ENCODE measurements at places on chromosomes 2 and 18. TPM values are rescaled to one million over a fixed set of nuclear protein-coding genes. Genes with fewer than 3 reads are reported as not detected.

Gene COLEC12
- polyA plus RNA-seq = 28.0 TPM

Gene DPP10
- 12.1 TPM for polyA plus RNA-seq

Gene LDLRAD4
- polyA plus RNA-seq = 10.5 TPM

Gene MYL1
- polyA plus RNA-seq = 0.15 TPM

Gene UGT1A5
- not detected for polyA plus RNA-seq

Gene KCNJ3
- polyA plus RNA-seq = 8.2 TPM

Gene RNU2-63P
- not detected for polyA plus RNA-seq

Gene SLC9A4
- polyA plus RNA-seq = 6.1 TPM

Gene HNMT
- 67.0 TPM for polyA plus RNA-seq

Gene FANCL
- polyA plus RNA-seq = 47.5 TPM

Data from right renal pelvis (tissue), 4 donors.